H9 (cell line): ENCODE measurements at places on chromosomes 12 and 14.

- no peak for DNase-seq
Measured at GRCh38 chr14:85921241-85921640, 391.3 kb downstream of the FLRT2 start.

DNA sequence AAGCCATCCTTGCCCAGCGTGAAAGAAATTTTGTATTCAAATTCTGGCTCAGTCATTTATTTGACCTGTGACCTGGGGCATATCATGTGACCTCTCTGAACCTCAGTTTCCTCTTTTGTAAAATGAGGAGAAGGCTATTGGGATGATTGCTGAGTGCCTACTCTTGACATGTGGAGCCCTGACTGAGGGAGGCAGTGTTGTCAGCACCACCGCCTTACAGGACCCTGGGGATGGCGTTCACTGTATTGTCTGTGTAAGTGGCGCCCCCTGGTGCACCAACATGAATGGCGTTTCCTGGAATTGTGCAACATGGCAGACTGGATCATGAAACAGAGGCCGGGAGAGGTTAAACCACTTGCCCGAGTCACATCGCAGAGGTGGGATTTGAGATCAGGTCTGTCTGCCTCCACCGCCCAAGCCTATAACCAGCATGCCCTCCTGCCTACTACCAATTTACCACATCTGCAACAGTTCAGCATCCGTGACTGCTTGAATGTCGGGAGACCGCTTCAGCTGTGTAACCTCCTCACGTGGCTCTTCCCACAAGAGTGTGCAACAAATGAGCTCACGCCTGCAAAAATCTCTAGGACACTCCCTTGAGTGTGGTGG, 20.1 kb upstream of the CCDC63 start:
- peak; percentile 95 for DNase-seq

GRCh38 chr12:121873216-121873569, 14.5 kb upstream of the HPD start:
- no peak for DNase-seq

- no peak for DNase-seq
Measured at GRCh38 chr12:130879212-130879686, 7.4 kb downstream of the RAN start.

DNA sequence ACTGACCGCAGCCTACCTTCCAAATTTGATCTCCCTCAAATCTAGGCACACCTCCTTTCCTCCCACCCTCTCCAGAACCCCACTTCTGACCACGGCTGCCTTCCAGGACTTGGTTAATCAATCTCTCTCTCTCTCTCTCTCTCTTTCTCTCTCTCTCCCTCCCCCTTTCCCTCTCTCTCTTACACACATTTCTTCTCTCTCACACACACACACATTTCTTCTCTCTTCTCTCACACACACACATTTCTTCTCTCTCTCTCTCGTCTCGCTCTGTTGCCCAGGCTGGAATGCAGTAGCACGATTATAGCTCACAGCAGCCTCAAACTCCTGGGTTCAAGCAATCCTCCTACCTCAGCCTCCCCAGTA, 521 bp upstream of the GMFB start:
- no peak for DNase-seq

- DNase-seq: no peak
Measured at GRCh38 chr14:93120517-93120916, 4.8 kb upstream of the ITPK1 start.

GRCh38 chr14:96170961-96171592, 33.6 kb upstream of the BDKRB2 start:
- peak; percentile 15 for DNase-seq

- DNase-seq: peak; percentile 45
Measured at GRCh38 chr12:12081836-12082497, 11.2 kb downstream of the BCL2L14 start.

GRCh38 chr12:3310271-3311026, 180.6 kb upstream of the PRMT8 start:
- no peak for DNase-seq

- no peak for DNase-seq
Measured at GRCh38 chr12:22986997-22987396, 362.0 kb downstream of the ETNK1 start.

DNA sequence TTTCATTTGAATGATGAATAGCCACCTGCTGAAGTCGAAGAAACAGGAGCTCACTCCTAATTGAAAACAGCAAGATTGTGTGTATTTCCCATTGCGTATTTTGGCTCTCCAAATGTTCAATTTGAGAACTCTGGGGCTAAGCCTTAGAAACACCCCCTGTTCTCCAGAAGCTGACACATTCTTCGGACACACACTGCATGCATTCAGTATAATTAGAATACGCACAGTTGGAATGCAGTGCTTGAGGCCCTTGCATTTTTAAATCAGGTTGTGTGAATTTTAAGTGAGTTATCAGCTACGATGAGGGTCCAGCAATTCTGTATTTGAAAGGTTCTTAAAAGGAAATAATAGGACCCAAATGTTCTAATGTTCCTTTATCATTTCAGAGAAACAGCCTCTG, 103.8 kb downstream of the PRKD1 start:
- DNase-seq: no peak

- DNase-seq: no peak
Measured at GRCh38 chr12:76787689-76788088, 23.8 kb downstream of the ZDHHC17 start.

DNA sequence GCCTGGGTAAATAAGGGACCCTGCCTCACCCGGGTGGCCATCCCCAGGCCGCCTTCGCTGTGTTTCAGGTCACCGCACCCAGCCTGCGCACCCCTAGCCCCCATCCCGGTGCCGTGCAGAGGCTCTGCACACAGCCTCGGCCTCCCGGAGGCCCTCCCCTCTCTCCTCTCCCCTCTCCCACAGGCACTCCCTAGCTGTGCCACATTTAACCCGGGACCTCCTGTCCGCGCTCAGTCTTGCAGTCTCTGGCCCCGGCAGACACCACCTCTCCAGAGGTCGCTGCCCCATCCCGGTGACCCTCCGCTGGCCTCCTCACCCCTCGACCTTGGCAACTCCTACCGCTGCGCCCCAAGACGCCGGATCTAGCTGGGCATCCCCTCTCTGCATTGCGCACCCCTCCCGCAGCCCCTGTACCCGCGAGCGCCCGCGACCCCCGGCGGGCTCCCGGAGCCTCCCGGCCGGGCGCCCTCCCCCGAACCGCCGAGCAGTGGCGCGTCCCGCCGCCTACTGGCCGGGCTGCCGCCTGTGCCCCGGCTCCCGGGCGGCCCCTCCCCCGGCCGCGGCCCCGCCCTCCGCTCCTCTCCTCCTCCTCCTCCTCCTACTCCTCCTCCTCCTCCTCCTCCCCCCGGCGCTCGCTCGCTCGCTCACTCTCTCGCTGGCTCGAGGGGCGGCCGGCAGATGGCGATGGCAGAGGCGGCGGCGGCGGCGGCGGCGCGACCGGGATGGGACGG, 120.7 kb downstream of the AACS start:
- DNase-seq: peak; percentile 96

DNA sequence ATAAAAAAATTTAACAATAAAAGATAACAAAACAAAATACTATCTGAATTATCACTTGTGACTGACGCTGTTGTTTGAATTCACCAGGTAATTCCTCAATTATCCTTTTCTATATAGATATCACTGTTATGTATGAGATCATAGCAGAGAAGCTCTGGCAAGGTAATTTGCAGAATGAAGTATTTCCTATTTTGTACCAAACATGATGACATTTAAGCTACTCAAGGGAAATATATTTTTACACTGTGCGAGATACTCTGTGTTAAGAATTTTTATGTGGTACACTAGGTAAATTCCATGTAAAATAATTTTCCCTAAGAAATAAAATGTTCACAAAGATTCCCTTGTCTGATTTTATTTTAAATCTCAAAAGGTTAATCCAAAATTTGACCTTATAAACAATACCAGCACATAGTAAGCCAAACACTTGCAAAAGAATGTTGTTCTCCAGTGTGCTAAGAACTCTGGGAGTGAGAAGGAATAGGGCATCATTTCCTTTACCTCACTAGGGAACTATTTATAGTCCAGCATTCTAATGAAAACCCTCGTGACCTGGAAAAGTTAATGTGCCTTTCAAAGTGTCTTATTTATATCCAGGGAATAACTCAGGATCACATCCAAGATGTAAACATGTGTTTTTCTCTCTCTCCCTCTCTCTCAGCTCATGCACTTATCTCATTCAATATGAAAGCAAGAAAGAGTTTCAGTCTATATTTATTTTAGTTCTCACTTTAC, 115.2 kb upstream of the RAP1B start:
- no peak for DNase-seq

DNA sequence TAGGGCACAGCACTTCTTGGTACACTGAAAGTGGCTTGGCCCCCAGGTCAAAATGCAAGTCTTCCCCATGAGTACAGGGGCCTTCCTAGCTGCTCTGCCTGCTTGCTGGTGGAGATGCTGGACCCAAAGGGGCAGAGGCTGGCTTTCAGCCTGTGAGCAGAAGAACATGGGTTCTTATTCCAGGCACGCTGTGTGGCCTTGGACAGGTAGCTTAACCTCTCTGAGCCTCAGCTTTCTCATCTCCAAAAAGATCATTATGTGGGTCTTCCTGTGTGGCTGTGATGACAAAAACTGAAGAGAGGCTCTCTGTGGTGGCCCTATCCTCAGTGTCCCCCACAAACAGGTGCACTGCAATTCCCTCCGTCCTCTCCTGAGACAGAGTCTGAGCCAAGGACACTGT, 45.6 kb upstream of the TUNAR start:
- DNase-seq: no peak

DNA sequence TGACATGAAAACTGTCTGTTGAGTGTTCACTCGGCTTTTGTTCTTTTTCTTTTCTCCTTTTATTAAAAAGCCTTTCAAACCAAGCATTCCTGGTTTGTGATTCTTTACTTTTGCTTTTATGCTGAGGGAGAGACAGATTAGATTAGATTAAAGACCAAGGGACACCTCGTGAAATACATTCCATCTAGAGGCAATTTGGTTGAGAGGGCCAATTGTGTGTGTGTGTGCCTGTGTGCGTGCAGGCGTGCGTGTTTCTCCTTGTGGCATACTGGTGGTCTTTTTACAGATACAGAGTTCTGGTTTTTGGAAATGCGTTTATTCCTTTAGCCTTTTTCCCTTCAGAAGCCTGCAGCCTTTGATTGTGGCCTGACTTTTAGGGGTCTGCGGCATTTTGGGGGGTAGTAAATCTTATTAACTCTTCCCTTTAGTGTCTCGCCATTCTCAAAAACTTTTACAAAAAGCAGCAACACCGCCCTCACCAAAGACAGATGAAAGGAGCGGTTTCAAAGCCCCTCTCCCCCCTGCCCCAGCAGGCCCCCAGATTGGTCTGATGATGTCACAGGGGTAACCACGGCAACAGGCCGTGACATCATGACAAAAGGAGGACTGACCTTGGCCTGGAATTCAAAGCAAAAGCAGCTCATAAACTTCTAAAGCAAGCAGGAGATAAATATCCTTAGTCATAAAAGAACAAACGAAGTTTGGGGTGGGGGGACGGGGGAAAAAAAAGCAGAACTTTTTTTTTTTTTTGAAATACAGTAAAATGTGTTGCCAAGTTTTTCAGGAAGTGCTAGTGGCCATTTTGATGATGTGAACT, 84.1 kb upstream of the TBX3 start:
- DNase-seq: no peak

DNA sequence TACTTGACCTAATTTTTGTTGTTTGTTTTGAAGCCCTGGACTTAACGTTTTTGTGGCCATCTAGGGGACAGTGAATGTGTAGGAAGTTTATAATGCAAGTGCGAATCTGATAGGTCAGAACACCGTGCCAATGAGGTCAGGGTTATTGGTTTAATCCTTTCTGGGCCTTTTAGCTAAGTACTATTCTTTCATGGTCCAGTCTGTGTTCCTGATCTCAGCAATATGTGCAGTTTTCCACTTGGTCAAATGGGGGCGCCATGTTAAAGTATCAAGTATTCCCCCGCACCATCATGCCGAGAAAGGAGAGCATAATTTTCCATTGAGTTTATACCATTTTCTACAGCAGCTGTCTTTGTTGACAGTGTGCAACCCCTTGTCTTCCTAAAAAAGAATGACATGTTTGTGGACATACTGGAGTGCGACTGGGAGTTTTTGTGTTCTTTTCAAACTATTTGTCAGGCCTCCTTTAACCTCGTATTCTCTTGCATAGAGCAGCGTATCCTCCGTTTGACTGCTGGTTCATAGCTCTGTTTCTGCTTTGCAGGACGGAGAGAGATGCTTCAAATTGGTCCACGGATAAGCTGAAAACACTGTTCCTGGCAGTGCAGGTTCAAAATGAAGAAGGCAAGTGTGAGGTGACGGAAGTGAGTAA, 1.3 kb downstream of the AHSA1 start:
- peak; percentile 58 for DNase-seq

DNA sequence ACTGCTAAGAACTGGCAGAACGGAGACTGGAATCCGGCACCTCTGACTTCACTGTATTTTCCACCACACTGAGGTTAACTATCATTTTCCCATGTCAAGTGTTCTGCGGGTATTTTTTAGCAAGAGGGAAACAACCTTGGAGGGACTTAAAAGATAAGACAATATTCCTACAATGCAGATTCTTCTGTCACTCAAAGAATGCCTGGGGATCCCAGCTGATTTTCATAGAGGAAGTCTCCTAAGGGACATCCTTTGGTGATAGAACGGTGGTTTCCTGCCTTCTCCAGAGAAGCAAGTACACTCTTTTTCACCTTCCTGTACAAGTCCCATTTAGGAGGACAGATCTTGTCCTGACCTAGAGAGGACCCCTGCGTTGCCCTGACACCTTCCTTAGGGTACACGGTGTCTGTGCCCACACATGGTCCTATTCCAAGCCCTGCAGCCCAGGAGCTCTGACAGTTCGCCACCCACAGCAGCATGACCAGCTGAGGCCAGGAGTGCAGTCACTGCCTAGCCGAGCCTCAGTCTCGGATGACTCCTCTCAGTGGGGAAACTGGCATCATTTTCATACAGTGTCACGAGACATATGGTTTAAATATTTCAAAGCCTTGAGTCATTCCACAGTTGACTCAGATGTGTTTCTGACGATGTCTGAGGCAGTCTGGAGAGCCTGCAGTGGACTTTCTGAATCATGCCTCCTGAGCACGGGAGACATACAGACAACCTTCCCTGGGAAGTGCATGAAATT, 181.3 kb upstream of the FKBP4 start:
- no peak for DNase-seq

- DNase-seq: no peak
Measured at GRCh38 chr12:112988224-112988623, 9.9 kb downstream of the OAS2 start.

GRCh38 chr12:132437943-132438700, 51.8 kb upstream of the FBRSL1 start:
- DNase-seq: no peak
